ENCODE measurements at places on chromosomes 5 and 9.

DNA sequence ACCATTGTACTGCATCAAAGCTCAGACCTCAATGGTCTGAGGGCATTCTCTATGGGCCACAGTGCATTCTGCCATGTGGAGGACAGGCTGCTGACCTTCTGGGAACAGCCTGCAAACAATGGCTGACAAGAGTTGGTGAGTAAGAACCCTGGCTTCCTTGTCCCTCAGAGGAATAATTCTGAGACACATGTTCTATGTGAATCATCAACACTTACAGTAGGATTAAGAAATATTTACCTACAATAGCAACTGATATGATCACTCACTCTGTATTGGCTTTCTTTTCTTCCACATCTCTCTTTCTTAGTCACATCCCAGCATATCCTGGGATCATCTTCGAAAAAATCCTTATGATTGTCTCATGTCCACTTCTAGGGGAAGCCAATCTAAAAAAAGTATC, 306.5 kb upstream of the ITGA1 start:
- DNase-seq, result no peak

DNA sequence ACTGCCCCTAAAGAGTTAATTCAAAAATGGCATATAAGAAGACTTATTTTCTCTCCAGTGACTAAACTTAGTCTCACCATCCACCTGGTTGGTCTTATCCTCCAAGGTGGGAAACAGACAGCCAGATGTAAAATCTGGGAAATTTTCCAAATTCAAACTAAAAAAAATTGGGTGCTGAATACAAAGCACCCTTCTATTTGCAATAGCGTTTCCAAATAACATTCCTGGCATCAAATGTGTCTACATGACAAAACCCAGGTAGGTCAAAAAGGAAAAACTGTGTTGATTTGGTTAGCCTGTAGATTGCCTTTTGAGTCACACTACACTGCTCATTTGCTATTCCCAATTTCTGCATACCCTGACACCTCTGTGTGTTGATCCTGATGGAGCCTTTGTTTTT, 252.2 kb downstream of the NR2F1-AS1 start:
- DNase-seq, result no peak

DNA sequence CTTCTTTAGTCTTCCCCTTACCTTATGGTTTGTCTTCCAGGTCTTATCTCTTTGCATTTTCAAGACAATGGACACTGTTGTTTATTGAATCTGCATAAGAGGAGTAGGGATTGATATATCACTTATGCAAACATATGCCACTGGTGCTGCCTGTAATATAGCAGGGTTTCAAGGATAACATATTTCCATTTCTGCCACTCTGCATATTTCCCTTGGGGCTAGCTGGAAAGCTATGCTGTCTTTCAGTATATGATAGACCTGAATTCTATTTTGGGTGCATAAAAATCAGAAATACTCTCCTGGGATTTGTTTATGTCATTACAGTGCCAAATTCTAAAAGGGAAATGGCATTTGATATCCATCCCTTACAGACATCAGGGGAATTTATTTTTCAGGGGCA, 400.2 kb downstream of the TLR4 start:
- DNase-seq, result no peak

DNA sequence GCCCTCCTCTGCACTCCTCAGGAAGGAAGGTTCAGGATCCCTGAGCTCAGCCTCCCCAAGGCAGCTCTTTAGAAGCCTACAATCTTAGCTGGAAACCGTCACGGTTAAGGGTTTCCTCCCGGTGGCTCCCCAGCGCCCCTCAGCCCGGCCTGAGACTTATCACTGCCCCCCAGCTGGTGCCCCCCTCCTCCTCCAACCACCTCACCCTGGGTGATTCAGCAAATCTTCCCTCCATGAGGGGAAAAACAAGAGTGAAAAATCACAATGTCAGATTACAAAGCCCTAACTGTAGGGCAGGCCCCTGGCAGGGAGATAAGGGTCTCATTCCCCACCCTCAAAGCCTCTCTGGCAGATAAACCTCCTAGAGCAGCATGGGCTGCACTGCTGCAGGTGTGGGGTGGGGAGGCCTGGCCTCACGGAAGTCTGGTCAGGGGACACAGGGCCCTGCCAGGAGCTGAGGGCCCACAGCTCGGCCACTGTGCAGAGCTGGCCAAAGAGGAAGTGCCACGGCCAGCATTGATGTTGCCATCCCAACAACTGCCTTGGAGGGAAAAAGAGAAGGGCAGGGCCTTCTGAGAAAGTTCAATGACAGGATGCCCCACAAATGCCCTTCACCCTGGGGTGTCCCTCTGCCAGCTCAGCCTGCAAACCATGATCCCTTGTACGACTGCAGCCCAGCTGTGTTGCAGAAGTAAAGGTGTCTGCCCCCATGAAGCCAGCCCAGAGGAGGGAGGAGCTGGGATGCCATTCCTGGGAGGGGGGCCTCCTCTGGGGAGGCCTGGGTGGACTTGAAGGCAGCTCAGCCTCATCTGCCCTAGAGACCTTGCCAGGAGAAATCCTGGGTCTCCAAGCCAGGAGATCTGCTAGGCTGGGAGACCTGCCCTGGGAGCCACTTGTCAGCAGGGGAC, 25.9 kb downstream of the GFI1B start:
- DNase-seq, result no peak

- no peak for DNase-seq
These were observed 177.0 kb downstream of the CDK5RAP2 start for GRCh38 chr9:120402741-120403542.

- no peak for DNase-seq
These were observed 10.1 kb downstream of the IGFBPL1 start for GRCh38 chr9:38414040-38414723.

GRCh38 chr9:30244877-30245276, 2139.6 kb upstream of the ACO1 start:
- no peak for DNase-seq

DNA sequence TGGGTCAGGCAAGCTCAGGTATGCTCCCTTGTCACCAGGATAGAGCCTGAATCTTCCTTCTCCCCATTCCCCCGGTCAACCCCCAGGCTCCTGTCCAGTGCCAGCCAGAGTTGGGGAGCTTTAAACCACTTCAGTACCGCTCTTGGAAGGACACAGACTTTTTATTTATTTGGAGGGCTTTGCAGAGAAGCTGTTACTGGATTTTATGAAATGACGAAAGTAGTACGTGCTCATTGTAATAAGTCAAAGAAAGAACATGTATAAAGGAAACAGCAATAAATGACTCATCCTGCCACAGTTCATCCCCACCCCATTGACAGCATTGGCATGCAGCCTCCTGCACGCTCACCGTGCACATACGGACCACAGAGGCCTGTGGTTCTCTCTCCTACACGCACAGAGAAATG, 230.3 kb downstream of the AUH start:
- DNase-seq, result no peak

GRCh38 chr5:120516805-120517204, 52.7 kb downstream of the PRR16 start:
- no peak for DNase-seq

- DNase-seq, result no peak
These were observed 92.7 kb downstream of the VCAN start for GRCh38 chr5:83564069-83564749.

DNA sequence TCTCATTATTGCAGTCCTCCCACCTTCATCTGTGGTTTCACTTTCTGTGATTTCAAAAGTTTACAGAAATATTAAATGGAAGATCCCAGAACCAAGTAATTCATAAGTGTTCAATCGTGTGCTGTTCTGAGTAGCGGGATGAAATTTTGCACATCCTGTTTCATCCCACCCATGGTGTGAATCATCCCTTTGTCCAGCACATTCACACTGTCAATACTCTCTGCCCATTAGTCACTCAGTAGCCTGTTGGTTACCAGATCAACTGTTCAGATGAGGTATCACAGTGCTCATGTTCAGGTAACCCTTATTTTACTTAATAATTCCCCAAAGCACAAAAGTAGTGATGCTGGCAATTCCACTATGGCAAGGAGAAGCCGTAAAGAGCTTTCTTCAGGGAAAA, 26.8 kb downstream of the FAM81B start:
- DNase-seq, result no peak

- no peak for DNase-seq
These were observed 5.6 kb upstream of the GZMA start for GRCh38 chr5:55096861-55097260.
